Stimulated activated naive CD4-positive, alpha-beta T cell (primary cell): ENCODE measurements at places on chromosomes 12 and 14.

GRCh38 chr12:99110868-99111267 lies 465.8 kb downstream of the APAF1 start:
- no peak for DNase-seq

GRCh38 chr14:35234012-35234805 lies 58.0 kb upstream of the PSMA6 start:
- no peak for DNase-seq

GRCh38 chr12:44317651-44318126 lies 481.8 kb downstream of the TMEM117 start:
- no peak for DNase-seq

GRCh38 chr14:52011523-52011922 lies 22.2 kb downstream of the RTRAF start:
- no peak for DNase-seq

DNA sequence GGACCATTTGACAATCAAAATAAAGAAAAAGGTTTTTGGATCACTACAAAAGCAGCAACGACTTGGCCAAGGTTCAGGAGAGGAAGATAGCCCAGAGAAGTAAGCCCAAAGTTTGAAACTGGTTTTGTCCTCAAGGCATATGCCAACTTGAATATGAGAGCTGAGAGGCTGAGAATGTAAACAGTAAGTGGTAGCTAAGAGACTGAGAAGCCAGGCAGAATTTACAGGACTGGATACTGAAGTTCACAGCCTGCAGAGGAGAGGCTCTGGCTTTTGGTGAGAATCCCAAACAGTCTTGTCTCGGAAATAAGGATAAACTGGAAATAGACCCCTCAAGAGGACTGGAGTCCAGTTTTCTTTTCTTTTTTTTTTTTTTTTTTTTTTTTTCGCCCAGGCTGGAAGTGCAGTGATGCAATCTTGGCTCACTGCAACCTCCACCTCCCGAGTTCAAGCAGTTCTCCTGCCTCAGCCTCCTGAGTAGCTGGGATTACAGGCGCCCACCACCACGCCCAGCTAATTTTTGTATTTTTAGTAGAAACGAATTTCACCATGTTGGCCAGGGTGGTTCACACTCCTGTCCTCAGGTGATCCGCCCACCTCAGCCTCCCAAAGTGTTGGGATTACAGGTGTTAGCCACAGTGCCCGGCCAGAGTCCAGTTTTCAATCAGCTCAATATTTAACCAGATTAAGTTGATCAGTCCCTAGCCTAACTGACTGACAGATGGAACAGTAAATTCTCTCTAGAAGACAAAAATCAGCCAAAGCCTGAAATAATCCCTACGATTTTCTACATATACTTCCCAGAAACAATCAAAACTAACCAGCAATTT lies 82.6 kb upstream of the COCH start:
- DNase-seq, result no peak

DNA sequence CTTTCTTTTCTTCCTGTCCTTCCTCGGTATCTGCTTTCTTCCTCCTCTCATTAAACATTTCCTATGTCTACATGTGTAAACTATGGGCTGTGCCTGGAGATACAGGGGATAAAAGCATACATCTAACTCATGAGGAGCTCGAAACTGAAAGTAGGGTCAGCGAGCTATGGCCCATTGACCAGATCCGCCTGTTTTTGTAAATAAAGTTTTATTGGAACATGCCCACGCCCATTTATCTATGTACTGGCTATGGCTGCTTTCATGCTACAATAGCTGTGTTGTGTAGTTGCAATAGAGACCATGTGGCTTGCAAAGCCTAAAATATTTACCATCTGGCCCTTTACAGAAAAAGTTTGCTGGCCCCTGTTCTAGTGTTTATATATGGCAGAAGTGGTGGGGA lies 500.8 kb upstream of the GARIN6 start:
- no peak for DNase-seq

DNA sequence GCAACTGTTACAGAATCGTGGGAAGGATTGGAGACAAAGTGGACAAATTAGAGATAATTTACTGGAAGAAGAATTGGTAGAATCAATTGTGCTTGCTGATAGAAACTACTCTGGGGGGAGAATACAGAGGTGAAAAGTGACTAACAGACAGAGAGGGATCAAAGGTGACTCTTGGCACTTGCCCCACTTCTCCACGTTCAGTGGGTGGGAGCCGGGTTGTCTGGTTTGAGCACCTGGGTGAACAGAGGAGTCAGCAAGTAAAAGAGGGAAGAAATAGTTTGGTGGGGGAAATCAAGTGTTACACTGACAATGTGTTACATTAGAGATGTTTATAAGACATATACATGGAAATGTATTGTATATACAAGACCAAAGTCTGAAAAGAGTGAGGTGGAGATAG lies 69.1 kb downstream of the PPP2R5E start:
- no peak for DNase-seq
